ENCODE measurements at places on chromosomes 7 and 10.

GRCh38 chr7:113774182-113774807 lies 144.5 kb downstream of the PPP1R3A start:
- DNase-seq = peak; percentile 64

- peak; percentile 94 for DNase-seq
These were observed at the start of gene HDAC9 for GRCh38 chr7:18495412-18496340. Gene HDAC9, plus strand, starts transcription at chr7:18495749. Its CDS starts 554 bp downstream, at chr7:18496303.

DNA sequence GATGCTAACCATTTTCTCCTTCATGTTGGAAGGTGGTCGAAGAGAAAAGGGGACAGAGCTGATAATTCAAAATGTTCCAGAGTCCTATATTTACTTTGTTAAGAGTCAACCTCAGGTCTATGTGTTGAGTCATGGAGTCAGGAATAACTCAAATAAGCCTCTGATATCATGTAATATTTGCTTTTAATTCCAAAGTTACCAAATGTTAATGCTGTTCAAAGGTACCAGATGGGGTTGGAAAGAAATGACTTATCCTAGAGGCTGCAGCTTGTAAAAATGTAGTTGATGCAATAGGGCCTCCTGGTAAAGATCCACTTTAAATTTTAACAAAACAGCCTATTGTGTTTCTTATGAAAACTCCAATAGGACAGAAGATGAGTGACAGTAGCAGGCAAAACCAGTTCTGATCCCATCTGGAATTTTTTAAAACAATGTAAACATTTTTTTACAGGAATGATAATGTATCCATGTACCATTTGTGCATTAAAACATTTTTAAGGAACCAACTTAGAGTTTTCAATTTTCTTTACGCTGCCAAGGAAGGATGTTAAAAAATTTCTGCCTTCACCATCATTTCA lies 218.2 kb downstream of the ANK3 start:
- DNase-seq = no peak

- peak; percentile 23 for DNase-seq
These were observed 205.1 kb upstream of the CXCL12 start for GRCh38 chr10:44589944-44590449.

DNA sequence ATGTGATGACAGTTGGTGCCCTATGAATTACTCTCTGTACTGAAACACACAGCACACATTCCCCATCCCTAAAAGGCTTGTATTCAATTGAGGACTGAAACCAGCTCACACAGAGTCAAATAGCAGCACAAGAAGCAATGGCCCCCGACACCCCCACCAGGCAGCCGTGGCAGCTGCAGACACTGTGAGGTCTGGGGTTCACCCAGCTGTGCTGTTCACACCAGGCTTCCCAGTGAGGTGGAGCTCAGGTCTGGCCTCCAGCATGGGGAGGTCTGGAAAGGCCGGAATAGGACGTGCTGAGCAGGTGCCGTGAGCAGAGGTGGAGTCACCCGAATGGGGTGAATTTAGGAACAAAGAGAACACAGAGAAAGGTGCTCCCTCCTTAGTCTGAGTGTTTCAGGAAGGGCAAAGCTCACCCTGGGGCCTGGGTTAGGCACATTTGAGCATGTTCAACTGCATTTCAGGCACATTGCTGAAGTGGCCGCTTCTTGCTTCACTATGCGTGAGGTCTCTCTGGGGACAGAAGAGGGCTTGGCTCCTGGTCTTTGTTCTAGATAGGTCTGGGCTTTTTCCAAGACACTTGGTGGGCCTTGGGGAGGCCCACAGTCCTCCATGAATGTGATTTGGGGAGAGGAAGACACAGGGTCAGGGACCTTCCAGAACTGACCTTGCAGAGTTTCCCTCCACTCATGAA lies 41.1 kb downstream of the C10orf120 start:
- no peak for DNase-seq

- no peak for DNase-seq
These were observed 15.6 kb downstream of the KLHL7 start for GRCh38 chr7:23121165-23121564.

DNA sequence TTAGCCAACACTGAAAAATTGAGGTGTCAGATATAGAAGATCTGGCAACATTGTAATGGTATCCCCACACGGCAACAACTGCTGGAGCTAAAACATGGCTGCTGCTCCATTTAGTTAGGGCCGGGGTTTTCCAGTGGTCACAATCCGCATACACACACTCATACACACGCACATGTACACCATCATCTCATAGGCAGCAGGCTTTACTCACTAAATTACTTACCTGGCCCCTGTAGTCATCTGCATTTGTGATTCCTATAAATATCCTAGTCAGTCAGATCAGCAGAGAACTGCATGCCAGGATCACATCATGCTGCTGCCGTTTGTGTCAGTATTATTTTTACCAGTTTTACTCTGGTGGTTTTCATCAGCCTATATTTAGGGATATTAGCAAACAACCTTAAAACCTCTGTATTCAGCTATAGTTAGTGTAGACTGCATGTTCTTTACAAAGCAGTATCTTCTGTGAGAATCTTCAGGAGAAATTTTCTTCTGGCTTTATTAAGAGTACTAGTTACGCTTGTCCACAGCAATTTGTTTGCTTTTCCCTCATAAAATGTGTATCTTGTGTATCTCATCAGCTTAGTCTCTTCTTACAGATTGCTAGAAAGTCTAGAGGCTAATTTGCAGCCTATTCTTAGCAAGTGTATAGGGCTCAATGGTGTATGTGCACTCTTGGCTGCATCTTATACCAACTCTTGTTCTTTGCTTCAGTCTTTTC lies 38.3 kb upstream of the PTPN12 start:
- DNase-seq = no peak

DNA sequence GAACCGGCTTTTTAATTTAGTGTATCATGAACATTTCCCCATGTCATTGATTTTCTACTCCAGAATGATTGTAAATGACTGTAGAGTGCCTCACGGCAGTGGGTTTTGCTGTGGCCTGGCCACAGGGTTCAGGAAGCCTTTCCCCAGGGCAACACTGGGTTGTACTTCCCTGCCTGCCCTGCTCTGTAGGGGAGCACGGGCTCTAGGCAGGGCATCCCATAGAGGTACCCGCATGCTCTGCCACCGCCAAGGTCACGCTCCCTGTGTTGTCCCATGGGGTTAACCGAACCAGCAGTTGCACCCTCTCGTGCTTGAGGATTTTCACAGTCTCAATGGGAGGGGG lies 63.8 kb downstream of the BPGM start:
- DNase-seq = no peak

GRCh38 chr10:3853547-3854303 lies 68.7 kb upstream of the KLF6 start:
- no peak for DNase-seq

GRCh38 chr10:13773043-13773442 lies 186.3 kb downstream of the PRPF18 start:
- DNase-seq = no peak

GRCh38 chr10:113232928-113233511 lies 283.0 kb downstream of the TCF7L2 start:
- DNase-seq = no peak

GRCh38 chr10:30045961-30046360 lies 13.4 kb downstream of the JCAD start:
- no peak for DNase-seq

- DNase-seq = no peak
These were observed 10.9 kb downstream of the NPFFR1 start for GRCh38 chr10:70272925-70273316.

DNA sequence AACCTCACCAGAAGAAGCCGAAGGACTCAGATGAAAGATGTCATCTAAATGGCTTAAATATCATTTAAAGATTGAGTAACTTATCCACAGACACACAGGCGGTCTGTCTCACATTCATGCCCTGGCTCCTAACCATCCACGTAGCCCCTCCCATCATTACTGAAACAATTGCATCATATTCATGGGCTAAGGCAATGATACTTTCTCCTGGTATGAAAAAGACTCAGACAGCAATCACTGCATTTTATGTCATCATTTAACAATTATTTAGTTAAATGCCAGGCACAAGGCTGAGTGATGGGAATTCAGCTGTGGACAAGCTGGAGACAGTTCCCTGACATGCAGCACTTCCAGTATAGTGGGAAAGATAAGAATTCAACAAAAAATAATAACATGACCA lies 11.2 kb upstream of the TECTB start:
- no peak for DNase-seq

- DNase-seq = no peak
These were observed 53.7 kb upstream of the MTPN start for GRCh38 chr7:136030867-136031318.

DNA sequence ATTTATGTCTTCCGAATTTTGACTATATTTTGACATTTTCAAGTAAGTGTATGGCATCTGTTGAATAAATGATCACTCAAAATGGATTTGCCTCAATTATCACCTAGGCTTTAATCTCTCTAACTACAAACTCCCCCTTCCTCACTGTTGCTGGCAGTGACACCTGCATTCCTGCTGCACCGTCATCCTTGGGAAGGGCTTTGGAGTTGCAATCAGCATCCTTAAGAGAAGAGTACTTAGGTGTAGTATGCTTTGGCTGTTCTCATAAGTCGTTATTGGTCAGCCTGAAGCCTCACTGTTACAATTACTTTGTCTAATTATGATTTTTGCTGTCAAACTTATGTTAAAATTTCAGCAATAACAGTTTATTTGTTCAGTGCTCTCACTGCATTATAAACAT lies 415.0 kb downstream of the NRG3 start:
- no peak for DNase-seq

DNA sequence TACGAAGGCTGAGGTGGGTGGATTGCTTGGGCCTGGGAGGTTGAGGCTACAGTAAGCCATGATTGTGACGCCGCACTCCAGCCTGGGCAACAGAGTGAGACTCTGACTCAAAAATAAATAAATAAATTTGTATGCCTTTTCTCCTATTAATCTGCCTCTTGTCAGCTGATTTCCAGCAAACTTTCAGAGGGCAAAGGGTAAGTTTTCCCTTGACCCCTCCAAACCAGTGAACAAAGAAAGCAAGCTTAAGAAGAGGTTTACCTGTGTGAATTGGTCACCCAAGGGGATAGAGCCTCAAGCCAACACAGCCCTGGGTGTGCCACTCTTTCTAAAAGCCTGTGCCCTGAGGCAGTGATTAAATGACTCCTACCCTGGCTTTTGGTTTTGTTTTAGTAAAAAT lies 30.8 kb downstream of the GOT1 start:
- no peak for DNase-seq

DNA sequence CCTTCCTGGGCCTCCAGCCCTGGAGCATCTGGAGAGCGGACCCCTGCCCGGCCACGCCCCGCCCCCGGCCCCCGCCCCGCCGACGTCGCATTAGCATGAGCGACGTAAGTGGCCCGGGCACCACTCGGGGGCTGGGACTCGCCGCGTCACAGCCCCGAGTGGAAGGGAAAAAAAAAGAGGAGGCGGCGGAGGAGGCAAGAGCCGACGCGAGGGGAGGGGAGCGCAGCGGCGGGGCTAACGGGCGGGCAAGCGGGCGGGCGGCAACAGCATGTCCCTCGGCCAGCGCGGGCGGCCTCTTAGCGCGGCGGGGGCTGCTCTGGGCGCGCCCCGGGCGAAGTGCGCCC lies at the start of gene SLC18A3:
Gene SLC18A3, plus strand, starts transcription at position 197 of the 344 bp plus-strand sequence. CDS start 431 bp downstream, outside the sequence.
- DNase-seq = peak; percentile 65

GRCh38 chr7:134315679-134316538 lies 821 bp downstream of the SLC35B4 start:
- DNase-seq = no peak

- DNase-seq = no peak
These were observed 58.0 kb downstream of the PLXNA4 start for GRCh38 chr7:132518102-132518838.

- peak; percentile 41 for DNase-seq
These were observed 84.0 kb downstream of the SEMA3D start for GRCh38 chr7:85102813-85103350.

GRCh38 chr7:28984217-28984616 lies 26.1 kb upstream of the TRIL start:
- no peak for DNase-seq

- no peak for DNase-seq
These were observed 35.0 kb upstream of the ADCYAP1R1 start for GRCh38 chr7:31017032-31017675.

GRCh38 chr10:71244431-71245419 lies 32.4 kb downstream of the UNC5B start:
- peak; percentile 88 for DNase-seq

DNA sequence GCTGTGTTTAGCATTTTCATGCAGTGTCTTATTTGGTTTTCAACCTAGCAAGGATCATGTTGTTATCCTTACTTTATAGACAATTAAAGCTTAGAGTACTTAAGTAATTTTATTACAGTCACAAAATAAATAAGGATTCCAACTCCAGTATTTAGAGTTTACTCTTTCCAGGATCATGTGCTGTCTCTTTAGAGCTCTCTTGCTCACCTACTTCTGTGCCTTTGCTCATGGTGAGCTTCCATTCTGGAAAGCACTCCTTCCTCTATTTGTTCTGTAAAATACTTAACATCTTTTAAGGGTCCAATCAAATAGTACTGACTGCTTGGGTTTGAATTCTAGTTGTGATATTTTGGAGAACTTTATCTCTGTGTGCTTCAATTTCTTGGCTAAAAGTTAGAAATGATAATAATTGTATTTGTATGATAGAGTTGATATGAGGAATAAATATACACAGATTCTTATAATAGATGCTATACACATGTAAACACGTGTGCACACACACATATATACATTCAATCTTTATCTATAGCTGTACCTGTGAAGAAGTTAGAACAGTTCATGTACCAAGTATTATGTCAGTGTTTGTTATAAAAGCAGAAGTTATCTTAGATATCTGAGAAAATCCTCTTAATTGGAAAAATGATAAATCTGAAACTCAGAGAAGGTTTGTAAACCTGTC lies 18.2 kb upstream of the CALCR start:
- DNase-seq = no peak

- DNase-seq = no peak
These were observed 293.9 kb downstream of the CAMK1D start for GRCh38 chr10:12643279-12643678.

GRCh38 chr10:65032867-65033769 lies 1511.9 kb downstream of the REEP3 start:
- DNase-seq = peak; percentile 6

GRCh38 chr10:58967551-58968388 lies 208.7 kb upstream of the PHYHIPL start:
- DNase-seq = peak; percentile 87

DNA sequence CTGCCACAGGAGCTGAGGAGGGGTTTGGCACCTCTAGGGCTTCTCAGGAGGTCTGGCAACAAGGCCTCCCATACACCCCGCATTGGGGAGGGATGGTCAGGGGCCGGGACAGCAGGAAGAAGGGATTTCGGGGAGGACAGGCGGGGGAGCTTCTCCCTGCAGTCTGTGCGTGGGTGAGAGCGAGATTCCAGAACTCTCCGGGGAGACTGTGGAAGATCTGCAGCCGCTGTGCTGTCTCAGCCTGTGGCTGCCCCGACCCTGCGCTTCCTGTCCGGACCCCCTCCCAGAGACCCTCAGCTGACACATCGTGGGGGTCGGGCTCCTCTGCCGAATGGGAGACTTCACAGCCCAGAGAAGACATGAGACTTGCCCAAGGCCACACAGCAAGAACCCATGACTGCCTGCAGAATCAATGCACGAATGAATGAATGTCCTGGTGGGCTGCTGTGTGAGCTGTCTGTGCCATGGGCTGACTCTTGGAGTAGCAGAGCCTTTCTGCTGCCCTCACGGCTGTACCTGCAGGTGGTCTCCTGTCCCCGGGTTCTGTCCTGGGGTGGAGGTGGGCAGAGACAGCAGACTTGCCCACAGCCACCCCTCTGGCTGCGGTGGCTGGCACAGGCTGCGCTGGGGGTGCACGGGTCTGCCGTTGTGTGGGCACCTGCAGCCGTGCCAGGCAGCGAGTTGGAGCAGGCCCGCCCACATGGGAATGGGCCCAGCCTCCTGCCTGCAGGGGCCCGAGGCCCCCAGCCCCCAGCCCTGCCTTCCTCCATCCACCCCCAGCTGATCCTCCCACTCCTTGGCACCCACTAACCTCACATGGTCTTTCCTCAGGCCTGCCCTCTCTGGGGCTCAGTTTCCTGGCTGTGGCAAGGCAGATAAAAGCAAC lies 16.3 kb upstream of the LFNG start:
- no peak for DNase-seq

- DNase-seq = no peak
These were observed 348.8 kb downstream of the SUGCT start for GRCh38 chr7:40483630-40484029.
